CD4-positive, alpha-beta T cell treated with Interleukin-17A for 4 hours (primary cell): ENCODE measurements at places on chromosomes 16 and 17.

DNA sequence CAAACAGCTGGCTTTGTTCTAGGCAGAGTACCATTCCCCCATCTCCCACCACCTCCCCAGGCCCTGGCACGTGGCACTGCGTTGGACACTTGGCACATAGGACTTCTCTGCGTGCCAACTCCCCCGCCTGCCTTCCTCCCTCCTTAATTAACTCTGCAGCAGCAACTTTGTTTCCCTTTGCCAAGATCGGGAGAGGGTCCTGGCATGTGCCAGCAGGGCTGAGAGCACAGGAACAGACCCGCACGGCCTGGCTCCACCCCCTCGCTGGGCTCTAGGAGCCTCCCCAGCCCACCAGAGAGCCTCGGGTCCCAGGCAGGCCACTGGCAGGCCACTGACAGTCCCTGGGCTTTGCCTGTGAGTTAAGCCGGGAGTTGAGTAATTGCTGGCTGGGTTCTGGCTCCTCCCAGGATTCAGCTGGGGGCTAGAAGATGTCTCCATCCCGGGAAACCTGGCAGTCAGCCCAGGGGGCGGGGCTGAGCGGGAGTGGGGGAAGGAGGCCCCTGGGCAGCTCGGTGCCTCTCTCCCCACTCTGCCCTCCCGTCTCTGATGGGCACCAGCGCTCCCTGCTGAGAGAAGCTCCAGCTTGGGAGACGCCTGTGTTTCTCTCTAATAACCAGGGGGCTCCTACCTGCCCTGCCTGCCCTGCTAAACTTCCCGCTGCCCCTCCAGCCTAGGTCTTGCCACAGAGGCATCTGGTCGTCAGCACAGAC lies 224.0 kb upstream of the TNRC6C start:
- DNase-seq: no peak

- DNase-seq: no peak
Observed at GRCh38 chr16:70685061-70685937, 554 bp downstream of the MTSS2 start.

- DNase-seq: no peak
Observed at GRCh38 chr17:48432820-48433775, 3.1 kb upstream of the SKAP1 start.

DNA sequence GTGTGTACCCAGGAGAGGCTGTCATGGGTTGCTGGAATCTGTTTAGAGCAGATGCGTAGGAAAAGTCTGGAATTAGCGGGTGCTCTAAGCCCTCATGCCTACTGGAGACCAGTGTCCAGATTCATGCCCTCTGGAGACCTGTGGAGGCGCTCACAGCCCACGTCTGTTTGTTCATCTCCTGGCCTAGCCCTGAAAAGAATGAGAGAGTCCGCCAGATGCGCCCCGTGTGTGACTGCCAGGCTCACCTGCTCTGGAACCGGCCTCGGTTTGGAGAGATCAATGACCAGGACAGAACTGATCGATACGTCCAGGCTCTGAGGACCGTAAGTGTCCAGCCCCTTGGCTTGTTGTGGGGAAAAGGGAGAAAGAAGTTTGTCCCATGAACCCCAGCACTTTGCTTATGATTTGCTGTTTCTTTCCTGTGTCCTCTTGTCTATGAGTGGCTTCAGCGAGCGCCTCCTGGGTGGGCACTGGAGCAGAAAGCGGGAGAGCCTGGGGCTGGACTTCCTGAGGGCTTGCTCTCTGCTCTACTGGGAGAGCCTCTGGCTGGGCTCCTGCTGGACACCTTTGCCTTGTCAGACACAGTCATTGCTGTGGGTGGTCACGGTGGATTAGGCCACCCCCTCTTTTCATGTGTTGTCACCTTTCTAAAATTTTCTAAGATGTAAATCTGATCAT lies 35.3 kb downstream of the PRMT7 start:
- no peak for DNase-seq

DNA sequence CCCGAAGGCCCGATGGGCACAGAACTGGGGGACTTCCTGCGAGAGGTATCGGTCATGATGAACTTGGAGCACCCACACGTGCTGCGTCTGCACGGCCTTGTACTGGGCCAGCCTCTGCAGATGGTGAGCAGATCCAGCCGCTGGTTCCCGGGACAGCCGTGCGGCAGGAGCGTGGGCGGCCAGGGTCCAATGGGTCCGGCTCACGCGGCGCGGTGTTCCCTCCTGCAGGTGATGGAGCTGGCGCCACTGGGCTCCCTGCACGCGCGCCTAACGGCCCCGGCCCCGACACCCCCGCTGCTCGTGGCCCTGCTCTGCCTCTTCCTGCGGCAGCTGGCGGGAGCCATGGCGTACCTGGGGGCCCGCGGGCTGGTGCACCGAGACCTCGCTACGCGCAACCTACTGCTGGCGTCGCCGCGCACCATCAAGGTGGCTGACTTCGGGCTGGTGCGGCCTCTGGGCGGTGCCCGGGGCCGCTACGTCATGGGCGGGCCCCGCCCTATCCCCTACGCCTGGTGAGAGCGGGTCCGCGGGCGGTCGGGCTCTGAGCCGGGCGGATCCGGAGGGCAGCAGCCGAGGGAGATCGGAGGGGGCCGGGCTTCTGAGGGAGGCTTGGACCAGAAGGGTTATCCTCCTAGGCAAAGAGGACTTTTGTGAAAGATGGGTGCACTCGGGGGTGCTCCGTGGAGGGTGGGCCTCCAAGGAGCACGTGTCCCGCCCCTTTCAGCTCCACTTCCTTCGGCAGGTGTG lies 3.0 kb downstream of the TNK1 start:
- DNase-seq: peak; percentile 87
